Cardiac ventricle fibroblast (primary cell): ENCODE measurements at places on chromosomes 5 and 9. TPM values are rescaled to one million over a fixed set of nuclear protein-coding genes. Genes with fewer than 3 reads are reported as not detected.

The C6 gene
- total RNA-seq, result 16.3 and 20.7 TPM in 2 replicates

The TBC1D9B gene
- 83.4 and 96.1 TPM in 2 replicates for total RNA-seq

The RBM18 gene
- total RNA-seq, result 7.3 and 10.9 TPM in 2 replicates

The SMC2 gene
- total RNA-seq, result 9.9 and 11.7 TPM in 2 replicates

The GABRG2 gene
- total RNA-seq, result 0.06 TPM in 1 of 2 replicates, not detected in the other
